ENCODE measurements at places on chromosomes 3 and 15.

- DNase-seq, result no peak
These were observed 194.8 kb downstream of the XXYLT1 start for GRCh38 chr3:195075941-195076875.

DNA sequence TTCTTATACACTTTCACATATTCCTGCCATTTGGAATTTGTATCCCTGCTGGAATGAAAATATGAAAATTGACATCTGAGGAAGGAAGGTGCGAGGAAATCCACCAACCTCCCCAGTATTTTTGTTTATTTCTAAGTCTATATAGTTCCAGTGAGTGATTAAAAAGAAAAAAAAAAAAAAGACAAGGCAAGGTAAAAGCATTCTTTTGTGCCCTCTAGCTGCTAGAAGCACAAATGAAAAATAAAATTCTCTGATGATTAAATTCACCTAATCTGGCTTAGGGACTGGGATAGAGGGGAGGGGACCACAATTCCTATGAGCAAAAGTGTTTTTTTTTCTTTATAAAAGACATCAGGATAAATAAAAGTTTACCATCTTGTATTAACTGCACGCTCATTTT is 370.9 kb downstream of the NR2F2 start:
- DNase-seq, result no peak

- no peak for DNase-seq
These were observed 66.5 kb upstream of the RNU6-1 start for GRCh38 chr15:67906382-67906781.

GRCh38 chr15:100230784-100231183 is 111.0 kb downstream of the ADAMTS17 start:
- no peak for DNase-seq

DNA sequence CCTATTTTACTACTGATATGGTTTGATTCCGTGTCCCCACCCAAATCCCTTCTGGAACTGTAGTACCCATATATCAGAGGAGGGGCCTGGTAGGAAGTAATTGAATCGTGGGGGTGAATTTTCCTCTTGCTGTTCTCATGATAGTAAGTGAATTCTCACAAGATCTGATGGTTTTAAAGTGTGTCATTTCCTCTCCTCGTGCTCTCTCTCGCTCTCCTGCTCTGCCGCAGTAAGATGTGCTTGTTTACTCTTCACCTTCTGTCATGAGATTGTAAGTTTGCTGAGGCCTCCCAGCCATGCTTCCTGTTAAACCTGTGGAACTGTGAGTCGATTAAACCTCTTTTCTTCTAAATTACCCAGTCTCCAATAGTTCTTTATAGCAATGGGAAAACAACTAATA is 81.2 kb upstream of the ZBTB20 start:
- no peak for DNase-seq

All from stimulated activated CD8-positive, alpha-beta memory T cell treated with anti-CD3 and anti-CD28 coated beads, Interleukin-7, amount 100 ng/mL, for 24 hours (primary cell).